Suppressor macrophage treated with lipopolysaccharide for 4 hours (primary cell): ENCODE measurements at places on chromosomes 2 and 18.

GRCh38 chr2:107078584-107078983, 192.6 kb upstream of the ST6GAL2 start:
- DNase-seq: no peak

DNA sequence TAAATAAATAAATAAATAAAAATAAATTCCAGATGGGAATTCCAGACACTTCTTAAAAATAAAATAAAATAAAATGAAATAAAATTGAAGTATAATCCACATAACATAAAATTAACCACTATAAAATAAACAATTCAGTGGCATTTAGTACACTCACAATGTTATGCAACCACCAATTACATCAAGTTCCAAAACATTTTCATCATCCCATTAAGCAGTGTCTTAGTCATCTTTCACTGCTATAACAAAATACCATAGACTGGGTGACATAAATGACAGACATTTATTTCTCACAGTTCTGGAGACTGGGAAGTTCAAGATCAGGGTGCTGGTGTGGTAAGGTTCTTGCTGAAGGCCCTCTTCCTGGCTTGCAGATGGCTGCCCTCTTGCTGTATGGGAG, 22.6 kb upstream of the PROKR1 start:
- DNase-seq: peak; percentile 37

DNA sequence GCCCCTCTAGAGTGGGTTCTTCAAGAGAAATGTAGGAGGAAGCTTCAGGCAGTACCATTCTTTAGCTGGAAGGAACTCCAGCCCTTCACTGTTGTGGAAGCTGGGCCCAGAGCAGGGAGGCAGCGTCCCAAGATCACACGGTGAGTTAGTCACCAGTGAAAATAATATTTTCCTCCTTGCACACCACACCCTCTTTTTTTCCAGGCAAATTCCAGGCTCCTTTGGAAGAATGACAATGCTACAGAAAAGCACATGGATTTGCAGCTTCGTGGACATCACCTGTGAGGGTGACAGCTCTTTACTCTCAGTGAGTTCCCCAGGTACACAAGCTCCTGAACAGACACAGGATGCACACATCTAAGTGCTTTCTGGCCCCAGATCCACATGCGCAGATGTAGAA, 157.1 kb downstream of the COL6A3 start:
- no peak for DNase-seq

DNA sequence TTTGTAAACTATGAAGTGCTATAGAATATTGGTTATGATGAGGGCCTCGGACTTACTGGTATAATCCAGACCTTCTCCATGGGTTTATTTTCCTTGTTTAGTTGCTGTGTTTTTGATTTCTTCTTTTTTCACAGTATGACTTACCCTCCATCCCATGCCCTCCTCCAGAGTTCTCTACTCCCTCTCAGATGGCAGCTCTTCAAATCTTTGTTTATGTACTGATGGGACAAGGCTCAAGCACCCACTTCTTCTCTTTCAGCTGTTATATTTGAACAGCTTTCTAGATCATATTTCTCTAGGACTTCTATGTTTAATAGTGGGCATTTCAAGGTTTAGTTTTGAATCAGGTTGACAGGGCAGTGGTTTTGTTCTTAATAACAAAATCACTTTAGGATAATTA, 43.9 kb downstream of the CLIP4 start:
- no peak for DNase-seq

DNA sequence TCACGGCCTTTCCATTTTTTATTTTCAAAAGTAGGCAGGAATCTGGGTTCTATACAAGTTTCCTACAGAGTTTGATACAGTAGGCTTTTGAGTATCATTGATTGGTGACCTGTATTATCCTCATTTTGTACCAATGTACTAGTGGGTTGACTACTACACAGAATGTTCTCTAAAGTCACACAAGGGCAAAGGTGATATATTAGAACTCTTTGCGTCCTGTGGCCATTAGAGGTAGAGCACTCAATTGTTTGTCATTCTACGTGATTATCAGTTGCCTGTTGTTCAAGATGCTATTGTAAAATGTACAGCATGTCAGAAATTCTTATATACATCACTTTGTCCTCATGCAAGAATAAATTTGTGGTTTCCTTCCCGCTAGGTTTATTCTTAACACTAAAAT, 24.8 kb downstream of the WDR75 start:
- no peak for DNase-seq

GRCh38 chr2:27571197-27571596, 11.6 kb upstream of the ZNF512 start:
- DNase-seq: no peak

- DNase-seq: peak; percentile 95
Observed at GRCh38 chr2:10350761-10351160, 48.1 kb downstream of the HPCAL1 start.

DNA sequence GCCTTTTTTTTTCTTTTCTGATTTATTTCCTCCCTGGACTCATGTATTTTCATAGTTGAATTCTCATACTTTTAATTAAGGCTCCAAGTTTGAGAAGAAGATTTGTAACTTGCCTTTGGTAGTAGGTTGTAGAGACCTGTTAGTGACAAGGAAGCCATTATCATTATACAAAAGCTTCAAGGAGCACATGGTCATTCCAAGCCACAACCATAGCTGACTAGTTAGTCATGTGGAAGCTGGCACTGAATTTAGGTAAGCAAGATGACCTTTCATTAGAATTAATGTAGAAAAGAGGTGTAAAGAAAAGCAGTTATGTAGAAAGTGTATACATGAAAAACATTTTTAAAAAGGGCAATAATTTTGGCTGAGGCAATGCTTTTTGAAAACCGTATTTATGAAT, 89.7 kb downstream of the LRP1B start:
- no peak for DNase-seq

DNA sequence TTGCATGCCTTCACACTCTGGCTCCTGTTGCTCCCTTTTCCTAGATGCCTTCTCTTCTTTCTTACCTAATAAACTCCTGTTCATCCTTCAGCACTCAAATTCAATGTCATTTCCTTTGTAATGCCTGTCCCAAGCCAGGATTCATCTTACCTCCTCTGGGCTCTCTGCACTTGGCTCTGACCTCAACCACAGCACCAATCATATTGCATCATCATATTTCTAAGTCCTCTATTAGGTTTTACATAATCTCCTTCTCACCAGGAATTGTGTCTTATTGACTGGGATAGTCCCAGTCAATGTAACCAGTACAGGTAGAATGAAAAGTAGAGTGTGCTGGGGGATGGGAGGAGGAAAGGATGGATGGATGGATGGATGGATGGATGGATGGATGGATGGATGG, 187.1 kb downstream of the NRP2 start:
- DNase-seq: no peak

DNA sequence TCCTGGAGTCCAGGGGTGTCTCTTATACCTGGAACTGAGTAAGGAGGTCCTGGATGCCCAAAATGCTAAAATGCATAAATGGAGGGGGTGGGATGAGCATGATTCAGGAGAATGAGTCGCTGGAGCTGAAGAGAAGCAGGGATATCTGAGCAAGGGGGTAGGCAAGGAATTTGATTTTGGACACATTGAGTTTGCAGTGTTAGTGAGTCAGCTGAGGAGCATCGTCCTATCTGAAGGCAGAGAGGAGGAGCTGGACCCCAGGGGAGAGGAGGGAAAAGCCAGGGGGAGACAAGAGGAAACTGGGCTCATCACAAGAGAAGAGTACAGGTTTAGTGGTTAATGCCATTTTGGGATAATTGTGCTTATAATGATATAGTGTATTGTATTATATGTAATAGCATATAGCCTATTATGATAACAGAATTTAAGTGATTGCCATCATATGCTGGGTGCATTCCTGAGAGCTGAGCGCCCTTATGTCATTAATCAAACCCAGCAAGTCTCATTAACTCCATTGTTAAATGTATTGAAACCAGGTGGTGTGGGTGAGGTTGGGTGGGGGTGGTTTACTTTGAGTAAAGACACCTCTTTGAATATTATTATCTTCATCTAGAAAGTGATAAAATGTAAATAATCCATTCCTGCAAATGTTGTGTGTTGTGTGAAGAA, 12.4 kb downstream of the EHD3 start:
- DNase-seq: no peak

GRCh38 chr2:197713271-197713670, 8.1 kb downstream of the MARS2 start:
- DNase-seq: no peak

DNA sequence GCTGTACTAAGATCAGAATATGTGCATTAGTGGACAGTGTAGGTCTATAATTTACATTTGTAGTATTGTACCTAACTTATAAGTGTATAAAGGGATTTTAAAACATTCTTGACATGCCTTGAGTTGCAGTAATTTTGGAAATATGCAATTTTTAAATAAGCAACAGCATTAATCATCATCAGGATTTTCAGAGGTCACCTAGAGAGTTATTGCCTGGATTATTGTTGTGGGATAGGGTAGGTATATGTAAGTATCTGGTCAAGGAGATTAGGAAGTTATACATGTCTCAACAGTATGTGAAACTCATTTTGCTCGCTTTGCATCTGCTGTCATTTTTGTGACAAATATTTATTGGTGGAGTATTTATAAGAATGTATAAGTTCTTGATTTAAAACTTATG, 184.2 kb downstream of the WDR7 start:
- DNase-seq: no peak

DNA sequence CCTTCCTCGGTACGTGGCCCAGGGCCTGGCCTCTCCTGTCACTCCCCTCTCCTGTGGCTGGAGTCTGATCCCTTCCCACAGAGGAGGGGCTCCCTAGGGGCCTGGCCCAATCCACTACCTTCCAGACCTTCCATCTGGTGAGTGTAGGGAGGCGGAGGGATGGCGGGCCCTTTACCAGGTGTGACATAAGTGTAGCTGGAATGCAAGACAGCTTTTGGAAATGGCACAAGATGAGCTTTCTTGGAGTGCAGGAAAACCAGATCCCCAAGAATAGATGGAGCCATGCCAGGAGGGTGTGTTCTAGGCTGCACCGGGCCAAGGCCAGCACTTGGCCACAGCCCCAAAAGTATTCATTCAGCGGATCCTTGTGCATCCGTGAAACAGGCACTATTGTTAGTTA, 30.1 kb downstream of the IGFBP5 start:
- no peak for DNase-seq

DNA sequence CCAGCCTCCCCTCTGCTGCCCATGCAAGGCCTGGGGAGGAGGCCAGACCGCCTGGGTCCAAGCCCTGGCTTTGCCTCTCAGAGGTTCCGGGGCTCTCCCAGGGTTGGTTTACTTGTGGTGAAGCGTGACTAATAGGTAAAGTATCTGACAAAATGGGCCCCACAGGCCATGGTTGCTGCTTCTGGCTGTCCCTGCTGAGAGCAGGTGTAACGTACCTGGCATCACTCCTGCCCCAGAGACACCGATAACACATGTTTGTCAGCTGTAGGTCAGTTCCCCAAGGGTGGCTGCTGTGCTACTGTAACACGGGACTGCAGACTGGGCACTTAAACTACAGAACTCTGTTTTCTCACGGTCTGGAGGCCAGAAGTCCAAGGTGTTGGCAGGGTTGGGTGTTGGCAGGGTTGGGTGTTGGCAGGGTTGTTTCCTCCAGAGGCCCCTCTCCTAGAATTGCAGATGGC, 34.1 kb downstream of the ODC1 start:
- no peak for DNase-seq

- DNase-seq: no peak
Observed at GRCh38 chr2:37843556-37843955, 81.5 kb upstream of the RMDN2 start.

GRCh38 chr2:88919087-88919738, 227.7 kb downstream of the RPIA start:
- DNase-seq: peak; percentile 33

DNA sequence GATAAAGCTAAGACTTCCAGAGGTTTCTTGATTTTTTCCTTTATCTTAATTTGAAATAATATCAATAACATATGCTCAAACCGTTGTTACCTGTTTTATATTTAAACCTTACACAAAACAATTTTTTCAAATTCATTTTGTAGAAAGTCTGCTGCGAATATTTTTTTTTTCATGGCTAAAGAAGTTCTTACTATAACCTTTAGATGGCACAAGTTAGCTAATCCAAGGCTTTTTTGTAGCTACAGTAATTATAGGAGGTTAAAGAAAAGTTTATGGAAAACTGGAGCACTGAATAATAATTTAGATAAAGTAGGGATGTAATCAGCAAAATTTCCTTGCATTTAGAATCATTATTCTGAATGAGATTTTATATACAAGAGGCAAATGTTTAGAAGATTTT, 78.0 kb upstream of the PNPT1 start:
- peak; percentile 23 for DNase-seq

GRCh38 chr2:10124538-10125045, 2.1 kb downstream of the RRM2 start:
- peak; percentile 84 for DNase-seq

DNA sequence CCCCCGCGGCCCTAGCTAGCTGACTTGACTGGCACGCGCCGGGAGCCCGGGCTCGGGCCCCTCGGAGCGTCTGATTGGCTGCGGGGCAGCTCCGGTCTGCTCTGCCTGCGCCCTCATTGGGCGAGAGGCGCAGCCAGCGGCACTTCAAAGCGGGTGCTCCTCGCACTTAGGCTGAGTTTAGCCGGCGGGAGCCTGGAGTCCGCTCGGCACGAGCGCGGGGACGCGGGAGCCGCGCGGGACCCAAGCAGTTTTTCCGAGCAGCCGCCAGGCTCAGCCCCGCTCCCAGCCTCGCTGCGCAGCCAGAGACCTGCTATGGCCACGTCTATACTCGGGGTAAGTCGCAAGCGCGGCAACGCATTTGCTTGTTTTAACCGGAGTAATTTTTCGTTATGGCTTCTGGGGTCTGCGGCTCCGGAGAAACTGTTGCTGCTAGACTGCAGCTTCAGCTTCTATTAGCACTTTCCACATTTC, at the start of gene SP9:
TSS of gene SP9 (plus strand) at position 174 of the 471 bp plus-strand sequence. CDS start at position 313, 139 bp downstream.
- peak; percentile 51 for DNase-seq

- DNase-seq: no peak
Observed at GRCh38 chr18:42765302-42765701, 350.2 kb downstream of the RIT2 start.

DNA sequence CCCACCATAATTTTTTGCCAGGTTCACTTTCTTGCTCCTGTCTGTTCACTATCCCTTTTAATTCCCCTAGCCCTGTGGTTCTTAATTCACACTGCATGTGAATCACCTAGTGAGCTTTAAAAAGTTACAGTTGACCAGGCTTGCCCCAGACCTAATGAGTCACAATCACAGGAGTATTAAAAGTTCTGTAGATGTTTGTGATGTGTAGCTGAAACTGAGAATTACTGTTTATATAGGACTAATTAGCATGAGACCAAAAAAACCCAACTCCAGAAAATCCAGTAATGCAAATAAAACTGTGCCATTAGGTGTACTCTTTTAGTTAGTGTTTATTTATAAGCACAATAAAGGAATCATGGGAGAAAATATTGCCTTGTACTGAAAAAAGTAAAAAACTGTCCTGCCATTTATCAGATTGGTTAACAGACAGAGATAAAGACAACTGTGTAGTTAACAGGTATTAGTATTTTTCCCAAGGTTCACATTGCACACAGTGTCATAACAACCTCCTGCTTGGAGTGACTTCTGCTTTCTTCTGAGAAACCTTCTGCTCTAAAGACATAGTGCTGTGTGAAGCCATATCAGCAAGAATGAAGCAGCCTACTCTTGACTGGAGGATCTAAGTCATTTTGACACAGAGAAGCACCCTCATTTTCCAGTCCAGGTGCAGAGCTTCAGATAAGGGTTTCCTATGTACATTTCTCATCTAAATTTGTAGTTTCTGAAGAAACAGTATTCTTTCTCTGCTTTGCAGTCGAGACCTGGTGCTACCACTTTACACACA, 39.0 kb downstream of the VAPA start:
- peak; percentile 55 for DNase-seq
